Activated CD4-positive, alpha-beta T cell treated with anti-CD3 and anti-CD28 coated beads, Interleukin-2, amount 10 ng/mL, durations not matched to agents 7 days and 5 days (primary cell): ENCODE measurements at places on chromosomes 6 and 20.

DNA sequence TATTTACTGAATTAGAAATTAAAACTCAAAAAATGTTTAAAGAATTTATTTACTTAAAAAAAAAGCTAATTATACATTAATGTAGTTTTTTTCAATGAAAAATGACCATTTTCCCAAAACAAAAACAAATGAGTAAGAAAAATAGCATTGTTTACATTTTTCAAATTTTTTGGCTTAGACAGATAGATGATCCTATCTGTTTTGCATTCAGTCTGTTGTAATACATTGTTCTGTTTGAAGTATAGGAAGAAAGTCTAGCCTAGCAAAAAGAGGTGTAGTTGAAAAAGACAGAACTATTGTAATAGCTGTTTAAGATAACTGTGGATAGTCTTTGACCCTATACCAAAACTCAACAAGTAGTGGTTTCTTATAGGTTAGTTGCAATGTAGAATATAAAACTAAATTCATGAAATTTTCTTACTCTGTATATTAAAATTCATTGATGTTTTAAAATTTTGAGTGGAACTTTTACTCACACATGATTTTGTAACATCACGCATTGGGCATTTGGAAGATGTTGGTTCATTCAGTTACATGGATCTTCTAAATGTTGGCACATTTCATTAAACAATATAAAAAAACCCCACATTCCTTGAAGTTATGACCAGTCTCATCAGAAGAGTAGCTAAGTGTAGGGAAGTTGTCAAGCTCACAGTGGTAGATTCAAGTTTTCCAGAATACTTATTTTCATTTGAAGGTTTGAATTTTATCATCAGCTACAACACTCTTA is 62.0 kb downstream of the KCNS1 start:
- no peak for DNase-seq

DNA sequence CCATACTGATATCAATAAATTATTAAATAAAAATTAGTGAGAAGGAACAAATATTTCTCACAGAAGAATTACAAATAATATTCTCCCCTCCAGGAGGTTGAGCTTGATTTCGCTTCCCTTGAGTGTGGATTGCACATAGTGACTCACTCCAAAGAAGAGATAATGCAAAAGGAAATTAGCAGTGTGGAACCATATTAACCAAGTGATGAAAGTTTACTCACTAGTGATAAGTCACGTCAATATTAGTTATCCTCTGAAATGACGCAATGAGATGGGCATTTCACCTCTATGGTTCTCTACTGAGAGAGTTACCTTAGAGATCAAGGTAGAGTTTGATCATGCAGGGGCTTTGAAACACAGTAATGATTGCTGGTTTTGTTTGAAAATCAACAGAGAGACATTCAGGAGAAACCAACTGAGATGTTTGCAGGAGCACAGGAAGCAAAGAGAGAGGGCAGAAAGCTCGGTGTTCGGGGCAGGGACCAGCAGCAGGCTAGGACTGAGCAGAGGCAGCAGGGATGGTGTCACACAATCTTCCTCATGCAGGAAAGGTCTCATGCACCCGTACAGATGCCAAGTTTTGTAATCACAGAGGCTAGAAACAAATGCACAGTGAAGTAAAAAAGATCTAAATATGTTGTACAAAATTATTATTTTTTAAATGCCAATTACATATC is 634.5 kb downstream of the QKI start:
- DNase-seq, result no peak

GRCh38 chr6:45854149-45854742 is 161.4 kb downstream of the CLIC5 start:
- no peak for DNase-seq

DNA sequence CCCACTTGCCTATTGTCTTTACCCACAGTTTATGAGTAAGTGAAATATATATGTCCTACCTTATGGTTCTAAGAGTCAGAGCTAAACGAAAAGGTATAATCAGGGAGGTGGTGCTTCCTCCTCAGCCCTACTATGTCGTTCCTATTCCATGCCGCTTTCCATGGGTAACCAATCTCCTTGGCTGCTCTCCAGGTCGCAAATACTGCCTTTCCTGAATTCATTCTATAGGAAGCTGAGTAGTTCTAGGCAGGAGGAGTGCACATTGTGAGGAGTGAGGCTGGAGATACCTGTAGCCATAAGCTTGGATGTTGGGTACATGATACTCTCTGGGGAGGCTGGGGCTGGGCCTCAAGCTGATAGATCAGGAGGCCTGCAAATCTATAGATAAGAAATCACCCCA is 5.8 kb downstream of the IL20RA start:
- no peak for DNase-seq
